Activated naive CD8-positive, alpha-beta T cell treated with anti-CD3 and anti-CD28 coated beads, Interleukin-2, amount 10 ng/mL, durations not matched to agents 7 days and 5 days (primary cell): ENCODE measurements at places on chromosomes 7 and 10. TPM values are rescaled to one million over a fixed set of nuclear protein-coding genes. Genes with fewer than 3 reads are reported as not detected.

Gene EXOC6
- 10.6 TPM for total RNA-seq

Gene GNB2
- 203 TPM for total RNA-seq

Gene NEBL
- not detected for total RNA-seq

Gene PDE6C
- total RNA-seq, result not detected

Gene SSC4D
- 0.34 TPM for total RNA-seq

Gene CHST15
- total RNA-seq, result 0.28 TPM

DNA sequence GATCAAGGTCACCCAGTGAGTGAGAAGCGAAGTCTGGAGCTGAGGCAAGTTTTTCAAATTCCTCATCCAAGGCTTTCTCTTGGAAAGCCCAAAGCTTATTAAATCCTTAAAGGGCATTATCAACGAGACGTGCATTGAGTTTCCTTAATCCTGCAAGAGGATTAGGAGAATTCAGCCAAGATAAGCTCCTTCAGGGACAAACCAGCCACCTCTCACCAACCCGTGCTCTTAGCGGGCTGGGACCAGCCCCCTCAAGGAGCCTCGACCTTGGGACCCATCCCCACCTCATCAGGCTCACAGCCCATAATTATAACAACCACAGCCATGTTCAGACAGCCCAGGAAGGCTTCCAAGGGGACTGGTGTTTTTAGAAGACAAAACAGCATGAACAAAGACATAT, 12.0 kb upstream of the SLC29A4 start:
- peaks cover 1% of the 10 kb centered on the region for H3K4me1 ChIP-seq
- H3K27me3 ChIP-seq, result peaks cover 2% of the 10 kb centered on the region
- H3K27ac ChIP-seq, result no peak overlapping the region
- no peak overlapping the region for H3K4me3 ChIP-seq
- H3K36me3 ChIP-seq, result no peaks in the 10 kb centered on the region
- no peak for DNase-seq

- no peaks in the 10 kb centered on the region for H3K4me1 ChIP-seq
- no peak for DNase-seq
- H3K36me3 ChIP-seq, result no peaks in the 10 kb centered on the region
- H3K27ac ChIP-seq, result no peak overlapping the region
These were observed 219.1 kb upstream of the MKI67 start for GRCh38 chr10:128345353-128345752.

- H3K4me1 ChIP-seq, result no peaks in the 10 kb centered on the region
- H3K27ac ChIP-seq, result no peak overlapping the region
- no peaks in the 10 kb centered on the region for H3K27me3 ChIP-seq
These were observed 26.5 kb upstream of the TMEM229A start for GRCh38 chr7:124059375-124059774.

GRCh38 chr7:109763611-109764010, 1193.9 kb downstream of the DNAJB9 start:
- no peak overlapping the region for H3K27ac ChIP-seq
- H3K4me3 ChIP-seq, result no peak overlapping the region
- H3K4me1 ChIP-seq, result no peaks in the 10 kb centered on the region

GRCh38 chr10:34407324-34407805, 407.7 kb downstream of the PARD3 start:
- no peak overlapping the region for H3K27ac ChIP-seq
- no peak for DNase-seq
- H3K4me1 ChIP-seq, result no peaks in the 10 kb centered on the region
- H3K36me3 ChIP-seq, result no peaks in the 10 kb centered on the region
- no peak overlapping the region for H3K4me3 ChIP-seq

- H3K4me3 ChIP-seq, result no peak overlapping the region
- DNase-seq, result no peak
- H3K27ac ChIP-seq, result no peak overlapping the region
- no peaks in the 10 kb centered on the region for H3K4me1 ChIP-seq
- H3K36me3 ChIP-seq, result no peaks in the 10 kb centered on the region
These were observed 26.1 kb downstream of the IFIT5 start for GRCh38 chr10:89440226-89441009.

DNA sequence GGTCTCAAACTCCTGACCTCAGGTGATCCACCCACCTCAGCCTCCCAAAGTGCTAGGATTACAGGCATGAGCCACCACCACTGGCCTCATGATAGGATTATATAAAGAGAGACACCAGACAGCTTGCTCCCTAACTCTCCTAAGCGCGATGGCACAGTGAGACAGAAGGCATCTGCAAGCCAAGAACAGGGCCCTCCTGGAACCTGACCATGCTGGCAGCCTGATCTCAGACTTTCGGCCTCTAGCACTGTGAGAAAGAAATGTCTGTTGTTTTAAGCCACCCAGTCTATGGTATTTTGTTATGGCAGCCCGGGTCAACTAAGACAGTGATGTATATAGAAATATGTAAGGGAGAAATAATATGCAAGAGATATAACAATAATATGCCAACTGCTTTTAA, 51.2 kb downstream of the SRPK2 start:
- no peaks in the 10 kb centered on the region for H3K27me3 ChIP-seq
- DNase-seq, result no peak
- no peak overlapping the region for H3K27ac ChIP-seq
- no peak overlapping the region for H3K4me3 ChIP-seq
- peaks cover 4% of the 10 kb centered on the region for H3K4me1 ChIP-seq
- peaks cover 2% of the 10 kb centered on the region for H3K36me3 ChIP-seq

DNA sequence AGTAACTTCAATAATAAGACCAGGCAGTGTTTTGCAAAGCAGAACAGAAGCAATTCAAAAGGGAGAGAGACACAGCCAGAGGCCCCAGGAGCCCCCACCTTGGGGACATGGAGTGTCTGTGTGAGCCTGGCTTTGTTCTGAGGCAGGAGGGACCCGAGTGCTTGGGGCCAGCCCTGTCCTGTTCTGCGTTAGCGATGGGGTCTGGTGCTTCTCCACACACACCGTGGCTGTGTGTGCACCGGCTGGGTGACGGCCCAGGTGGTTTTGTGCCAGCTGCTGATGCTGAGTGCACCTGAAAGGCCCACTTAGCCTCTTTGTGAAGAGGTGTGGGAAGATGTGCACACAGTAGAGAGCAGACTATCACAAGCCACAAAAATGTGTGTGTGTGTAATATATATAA, 468.9 kb downstream of the DNAJB6 start:
- no peaks in the 10 kb centered on the region for H3K4me1 ChIP-seq
- H3K27me3 ChIP-seq, result no peaks in the 10 kb centered on the region
- H3K4me3 ChIP-seq, result no peak overlapping the region
- H3K36me3 ChIP-seq, result no peaks in the 10 kb centered on the region
- no peak for DNase-seq

GRCh38 chr7:143510854-143511592, 33.4 kb downstream of the TAS2R41 start:
- no peak overlapping the region for H3K27ac ChIP-seq
- no peak for DNase-seq
- H3K27me3 ChIP-seq, result no peaks in the 10 kb centered on the region
- H3K4me3 ChIP-seq, result no peak overlapping the region
- no peaks in the 10 kb centered on the region for H3K4me1 ChIP-seq
- H3K36me3 ChIP-seq, result no peaks in the 10 kb centered on the region

DNA sequence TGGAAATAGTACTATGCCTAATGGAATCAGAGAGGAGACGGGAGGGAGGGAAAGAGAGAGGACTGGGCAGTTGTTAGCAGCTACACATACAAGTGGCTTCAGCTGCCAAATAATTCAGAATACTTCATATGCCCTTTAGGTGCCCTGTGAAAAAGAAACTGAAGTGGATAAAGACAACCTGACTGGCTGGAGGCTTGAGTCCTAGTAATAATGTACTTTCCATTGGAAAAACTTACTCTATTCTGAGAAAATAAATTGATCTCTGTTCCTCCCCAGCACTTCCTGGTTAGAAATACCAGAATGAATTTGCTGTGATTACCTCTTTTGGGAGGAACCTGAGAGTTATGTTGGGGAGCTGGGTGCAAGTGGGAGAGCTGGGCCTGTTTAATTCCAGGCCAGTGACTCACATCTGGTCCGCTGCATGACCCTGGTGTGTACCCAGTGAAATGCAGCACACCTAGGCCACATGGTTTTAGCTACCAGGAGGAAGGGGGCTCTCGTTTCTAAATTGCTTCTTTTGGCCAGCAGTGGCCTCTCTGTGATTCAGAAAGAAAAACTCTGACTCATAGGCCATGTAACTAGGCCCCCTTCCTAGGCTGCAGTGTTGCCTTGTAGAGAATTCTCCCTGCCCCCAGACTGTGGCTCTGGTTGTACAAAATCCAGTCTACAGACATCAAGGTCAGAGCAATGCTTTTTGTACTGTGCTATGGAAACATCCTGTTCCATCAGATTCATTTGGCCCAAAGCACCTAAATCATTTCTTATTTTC, 6.5 kb downstream of the AGFG2 start:
- peaks cover 88% of the 10 kb centered on the region for H3K4me1 ChIP-seq
- peak overlapping the region; percentile 71 for H3K4me3 ChIP-seq
- peak overlapping the region; percentile 89 for H3K27ac ChIP-seq
- peaks cover 13% of the 10 kb centered on the region for H3K36me3 ChIP-seq
- no peaks in the 10 kb centered on the region for H3K27me3 ChIP-seq
- peak; percentile 46 for DNase-seq

DNA sequence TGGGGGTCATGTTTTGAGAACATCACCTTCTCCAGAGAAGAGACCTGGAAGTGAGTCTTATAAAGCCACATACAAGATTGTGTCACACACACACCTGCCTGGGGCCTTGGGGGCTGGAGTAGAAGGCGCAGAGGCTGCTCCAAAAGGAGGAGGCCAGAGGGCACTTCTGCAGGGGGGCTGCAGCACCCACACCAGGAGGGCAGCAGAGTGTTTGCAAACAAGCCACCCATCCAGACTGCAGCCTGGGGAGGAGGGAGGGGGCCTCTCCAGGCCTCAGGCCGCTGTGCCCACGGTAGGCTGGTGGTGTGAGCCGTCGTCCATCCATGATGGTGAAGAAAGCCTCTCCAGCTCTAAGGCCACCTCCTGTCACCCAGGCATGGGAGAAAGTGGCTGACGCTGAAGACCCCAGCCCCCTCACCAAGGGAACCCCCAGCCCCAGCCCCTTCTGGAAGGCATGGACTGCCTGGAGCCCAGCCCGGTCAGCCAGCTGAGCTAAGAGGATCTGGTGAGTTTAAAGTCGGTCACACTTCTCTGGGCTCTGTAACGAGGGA, 77.5 kb downstream of the FOXL3 start:
- no peaks in the 10 kb centered on the region for H3K36me3 ChIP-seq
- H3K4me1 ChIP-seq, result peaks cover 34% of the 10 kb centered on the region
- H3K4me3 ChIP-seq, result no peak overlapping the region
- no peak overlapping the region for H3K27ac ChIP-seq
- no peaks in the 10 kb centered on the region for H3K27me3 ChIP-seq
- DNase-seq, result no peak

DNA sequence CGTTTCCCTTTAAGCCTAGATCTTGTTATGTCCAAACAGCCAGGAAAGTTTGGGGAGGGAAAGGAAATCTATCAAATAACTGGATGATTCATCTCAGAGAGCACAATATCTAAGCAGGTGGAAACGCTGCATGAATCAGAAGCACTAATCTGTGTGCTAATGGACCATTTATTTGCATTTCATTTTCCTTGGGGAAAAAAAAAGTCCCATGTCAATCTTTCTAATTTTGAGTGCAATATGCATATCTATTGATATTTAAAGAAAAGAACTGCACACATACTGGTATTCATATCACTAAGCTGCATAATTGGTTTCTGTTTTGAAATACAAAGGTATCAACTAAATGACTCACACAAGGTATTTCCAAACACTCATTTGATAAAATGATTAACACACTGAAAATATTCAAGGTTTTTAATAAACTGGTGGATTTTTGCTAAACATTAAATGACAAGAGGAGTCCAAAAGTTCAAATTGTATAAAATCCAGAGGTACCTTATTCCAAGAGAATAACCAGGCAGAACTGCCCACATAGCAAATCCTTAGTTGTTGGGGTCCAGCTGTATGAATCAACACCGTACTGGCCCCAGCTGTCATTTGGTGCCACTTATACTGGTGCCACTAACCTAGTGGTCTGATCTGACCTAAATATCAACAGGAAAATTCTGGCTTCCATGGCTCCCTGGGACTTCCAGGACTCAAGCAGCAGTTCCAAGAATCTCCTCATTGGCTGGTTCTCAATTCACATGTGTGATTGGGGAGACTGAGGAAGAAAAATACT, 122.2 kb upstream of the SP4 start:
- H3K27ac ChIP-seq, result no peak overlapping the region
- no peaks in the 10 kb centered on the region for H3K27me3 ChIP-seq
- H3K36me3 ChIP-seq, result peaks cover 27% of the 10 kb centered on the region

GRCh38 chr7:102469351-102469971, 4.7 kb downstream of the LRWD1 start:
- no peak for DNase-seq
- no peak overlapping the region for H3K4me3 ChIP-seq
- peaks cover 6% of the 10 kb centered on the region for H3K4me1 ChIP-seq
- H3K27me3 ChIP-seq, result no peaks in the 10 kb centered on the region
- no peaks in the 10 kb centered on the region for H3K36me3 ChIP-seq

DNA sequence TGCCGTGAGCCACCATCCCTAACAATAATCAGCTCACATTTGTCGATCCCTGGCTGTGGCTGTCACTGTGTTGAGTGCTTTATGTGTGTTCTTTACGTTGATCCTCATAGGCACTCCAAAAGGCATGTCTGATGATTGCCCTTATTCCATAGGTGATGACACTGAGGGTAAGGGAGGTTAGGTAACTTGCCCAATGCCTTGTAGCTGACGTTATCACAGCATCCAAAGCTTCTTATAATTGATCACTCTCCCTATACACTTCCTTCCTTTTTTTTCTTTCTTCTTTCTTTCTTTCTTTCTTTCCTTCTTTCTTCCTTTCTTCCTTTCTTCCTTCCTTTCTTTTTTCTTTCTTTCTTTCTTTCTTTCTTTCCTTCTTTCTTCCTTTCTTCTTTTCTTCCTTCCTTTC, 41.9 kb upstream of the SMARCD3 start:
- no peaks in the 10 kb centered on the region for H3K4me1 ChIP-seq
- H3K4me3 ChIP-seq, result no peak overlapping the region
- no peaks in the 10 kb centered on the region for H3K36me3 ChIP-seq
- no peak overlapping the region for H3K27ac ChIP-seq
- H3K27me3 ChIP-seq, result peaks cover 21% of the 10 kb centered on the region

DNA sequence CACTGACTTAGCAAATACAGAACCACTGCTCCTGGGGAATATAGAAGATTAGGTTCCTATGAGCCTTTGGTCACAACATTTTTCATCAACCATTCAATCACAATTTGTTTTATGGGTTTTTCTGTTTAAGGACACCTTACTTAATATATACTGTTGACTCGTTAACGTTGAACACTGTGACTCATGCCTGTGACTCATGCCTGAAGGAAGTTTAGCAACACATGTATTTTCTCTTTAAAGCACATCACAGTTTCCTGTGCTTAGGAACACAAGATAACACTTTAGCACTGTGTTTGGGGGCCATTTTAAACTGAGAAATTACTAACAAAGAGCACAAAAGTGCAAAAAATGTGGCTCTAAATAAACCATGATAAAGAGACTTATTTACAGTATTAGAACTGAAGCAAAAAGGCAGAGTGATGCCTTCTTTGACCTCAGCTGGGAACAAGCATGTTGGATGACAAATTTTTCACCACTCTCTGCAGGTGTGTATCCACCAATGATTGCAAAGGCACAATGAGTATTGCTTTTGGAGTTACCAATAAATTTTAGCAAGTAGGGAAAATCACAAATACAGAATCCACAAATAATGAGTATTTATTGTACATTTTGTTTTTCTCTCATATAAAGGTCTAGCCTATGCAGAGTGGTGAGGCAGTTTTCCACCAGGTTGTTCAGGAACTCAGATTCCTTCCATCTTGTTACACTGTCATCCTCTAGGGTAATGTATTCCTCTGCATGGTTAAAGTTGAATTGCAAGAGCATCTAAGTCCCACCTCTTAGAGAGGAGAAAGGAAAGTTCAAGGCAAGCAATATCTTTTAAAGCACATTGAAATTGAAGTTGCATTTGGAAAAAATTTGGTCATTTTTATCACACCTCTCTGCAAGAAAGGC, 7.3 kb downstream of the FGFBP3 start:
- peak overlapping the region; percentile 77 for H3K27ac ChIP-seq
- no peaks in the 10 kb centered on the region for H3K27me3 ChIP-seq
- peaks cover 19% of the 10 kb centered on the region for H3K4me1 ChIP-seq
